ENCODE measurements at places on chromosomes 6 and 20.

- DNase-seq = no peak
Measured at GRCh38 chr20:733861-734260, 34.4 kb downstream of the SLC52A3 start.

DNA sequence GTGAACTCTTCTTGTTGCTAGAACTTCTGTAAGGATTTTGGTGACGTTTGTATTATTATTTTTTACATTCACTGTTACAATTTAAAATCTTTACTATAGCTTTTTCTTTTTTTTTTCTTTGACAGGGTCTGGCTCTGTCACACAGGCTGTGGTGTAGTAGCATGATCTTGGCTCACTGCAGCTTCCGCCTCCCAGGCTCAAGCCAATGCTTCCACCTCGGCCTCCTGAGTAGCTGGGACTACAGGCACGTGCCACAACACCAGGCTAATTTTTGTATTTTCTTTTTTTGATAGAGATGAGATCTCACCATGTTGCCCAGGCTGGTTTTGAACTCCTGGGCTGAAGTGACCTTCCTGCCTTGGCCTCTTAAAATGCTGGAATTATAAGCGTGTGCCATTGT, 21.2 kb downstream of the HECA start:
- DNase-seq = no peak

GRCh38 chr6:169190970-169191369, 62.7 kb downstream of the THBS2 start:
- DNase-seq = no peak

DNA sequence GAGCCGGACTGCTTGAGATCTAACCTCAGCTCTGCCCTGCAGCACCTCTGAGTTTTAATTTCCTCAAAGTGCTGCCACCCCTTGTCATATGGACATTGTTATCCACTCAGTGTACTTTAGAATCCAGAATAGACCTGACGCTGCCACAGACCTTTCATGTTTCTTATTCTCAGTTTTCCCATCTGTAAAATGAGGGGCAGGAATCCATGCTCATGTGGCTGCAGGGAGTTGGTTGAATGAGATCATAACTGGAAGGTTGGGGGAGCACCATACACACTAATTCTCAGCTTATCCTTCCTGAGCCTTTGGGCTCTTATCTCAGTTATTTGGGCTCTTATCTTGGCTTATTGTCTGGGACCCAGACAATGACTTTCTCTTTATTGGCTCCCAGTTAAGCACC, 2.3 kb downstream of the PABPC1L start:
- no peak for DNase-seq

DNA sequence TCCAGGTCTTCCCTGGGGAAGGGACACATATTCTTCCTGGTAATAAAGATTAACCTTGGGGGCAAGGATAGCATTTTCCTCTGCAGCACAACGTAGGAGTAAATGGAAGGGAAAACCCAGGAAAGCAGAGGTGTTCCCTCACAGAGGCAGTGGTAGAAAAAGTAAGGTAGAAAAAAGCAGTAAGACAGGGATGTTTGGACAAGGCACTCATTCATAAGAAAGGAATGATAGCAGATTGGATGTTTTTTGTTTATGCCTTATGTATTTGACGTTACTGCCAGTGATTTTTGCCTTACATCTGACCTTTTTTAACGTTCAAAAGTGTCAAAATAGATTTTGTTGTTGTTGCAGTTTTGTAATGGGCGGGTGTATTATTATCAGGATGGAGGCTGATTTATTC, 395.0 kb downstream of the CDKAL1 start:
- no peak for DNase-seq

GRCh38 chr6:75344021-75344420, 59.4 kb upstream of the TMEM30A start:
- no peak for DNase-seq

DNA sequence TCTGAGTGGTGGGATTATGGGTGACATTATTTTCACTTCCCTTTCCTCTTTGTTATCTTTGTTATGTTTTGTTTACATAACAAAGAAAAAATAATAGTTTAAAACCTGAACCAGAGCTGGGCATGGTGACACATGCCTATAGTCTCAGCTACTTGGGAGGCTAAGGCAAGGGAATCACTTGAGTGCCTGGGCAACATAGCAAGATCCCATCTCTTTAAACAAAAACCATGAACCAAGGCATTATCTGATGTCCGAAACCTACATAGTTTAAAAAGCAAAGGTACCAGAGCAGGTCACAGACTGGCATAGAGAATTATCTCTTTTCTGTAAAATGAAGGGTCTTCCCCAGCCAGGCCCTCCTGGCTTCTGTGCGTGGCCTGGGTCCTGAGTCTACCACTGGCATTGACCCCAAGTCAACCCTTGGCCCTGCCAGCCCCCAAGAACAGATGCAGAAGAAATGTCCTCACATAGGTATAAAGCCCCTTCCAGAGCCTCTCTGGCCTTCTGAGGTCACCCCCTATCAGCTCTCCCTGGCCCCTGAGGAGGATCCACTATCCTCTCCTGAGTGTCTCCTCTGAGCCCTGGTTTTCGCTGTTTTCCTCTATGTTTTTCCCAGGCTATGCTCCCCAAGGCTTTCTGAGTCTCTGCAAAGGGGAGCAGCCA, 81.3 kb downstream of the TRERF1 start:
- no peak for DNase-seq

DNA sequence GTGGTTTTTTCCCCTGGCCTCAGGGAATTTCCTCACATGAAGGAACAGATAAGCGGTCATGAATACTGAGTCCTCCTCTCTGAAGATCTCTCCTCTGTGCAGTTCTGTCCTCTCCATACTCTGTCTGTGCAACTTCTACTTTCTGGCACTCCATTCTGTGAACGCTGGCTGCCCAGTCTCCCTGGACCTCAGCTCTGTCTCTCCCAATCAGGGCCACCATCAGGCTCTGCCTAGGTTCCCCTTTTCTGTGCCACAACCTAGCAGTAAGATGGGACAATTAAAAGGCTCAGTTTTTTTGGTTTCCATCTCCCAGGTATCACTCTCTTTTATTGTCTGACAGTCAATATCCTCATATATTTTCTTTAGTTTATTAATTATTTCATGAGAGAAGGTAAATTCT, 4.8 kb upstream of the ADGB start:
- no peak for DNase-seq

DNA sequence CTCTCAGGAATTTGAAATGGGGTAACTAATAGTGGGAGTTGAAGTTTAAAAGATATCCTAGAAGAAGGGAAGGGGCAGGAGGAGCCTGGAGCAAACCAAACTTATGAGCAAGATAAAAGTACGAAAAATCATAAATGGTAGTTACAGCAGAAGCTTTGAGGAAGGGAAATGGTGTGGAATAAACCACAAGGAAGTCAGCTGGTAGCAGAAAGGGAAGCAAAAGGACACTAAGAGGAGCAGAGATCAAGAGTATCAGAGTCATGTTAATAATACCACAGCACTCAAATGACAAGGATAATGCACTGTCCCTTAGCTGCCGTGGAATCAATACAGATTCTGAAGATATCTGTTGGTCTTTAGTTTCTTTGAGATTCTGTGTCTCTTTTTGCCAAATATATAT, 44.9 kb upstream of the CCDC28A start:
- DNase-seq = no peak

GRCh38 chr6:83470001-83470400, 39.1 kb upstream of the ME1 start:
- DNase-seq = no peak

DNA sequence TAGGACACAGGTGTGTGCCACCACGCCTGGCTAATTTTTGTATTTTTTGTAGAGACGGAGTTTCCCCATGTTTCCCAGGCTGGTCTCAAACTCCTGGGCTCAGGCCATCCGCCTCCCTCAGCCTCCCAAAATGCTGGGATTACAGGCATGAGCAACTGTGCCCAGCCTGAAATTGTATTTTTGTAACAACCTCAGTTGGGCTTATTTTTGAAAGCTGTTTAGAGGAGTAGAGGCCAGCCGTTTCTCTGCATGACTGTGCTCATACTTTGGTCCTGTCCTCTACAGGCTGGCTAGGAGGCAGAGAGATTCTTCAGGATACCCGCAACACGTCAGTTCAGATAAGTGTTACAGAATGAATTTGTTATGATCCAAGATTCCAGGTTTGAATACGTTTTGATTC, 22.1 kb downstream of the CAGE1 start:
- no peak for DNase-seq

DNA sequence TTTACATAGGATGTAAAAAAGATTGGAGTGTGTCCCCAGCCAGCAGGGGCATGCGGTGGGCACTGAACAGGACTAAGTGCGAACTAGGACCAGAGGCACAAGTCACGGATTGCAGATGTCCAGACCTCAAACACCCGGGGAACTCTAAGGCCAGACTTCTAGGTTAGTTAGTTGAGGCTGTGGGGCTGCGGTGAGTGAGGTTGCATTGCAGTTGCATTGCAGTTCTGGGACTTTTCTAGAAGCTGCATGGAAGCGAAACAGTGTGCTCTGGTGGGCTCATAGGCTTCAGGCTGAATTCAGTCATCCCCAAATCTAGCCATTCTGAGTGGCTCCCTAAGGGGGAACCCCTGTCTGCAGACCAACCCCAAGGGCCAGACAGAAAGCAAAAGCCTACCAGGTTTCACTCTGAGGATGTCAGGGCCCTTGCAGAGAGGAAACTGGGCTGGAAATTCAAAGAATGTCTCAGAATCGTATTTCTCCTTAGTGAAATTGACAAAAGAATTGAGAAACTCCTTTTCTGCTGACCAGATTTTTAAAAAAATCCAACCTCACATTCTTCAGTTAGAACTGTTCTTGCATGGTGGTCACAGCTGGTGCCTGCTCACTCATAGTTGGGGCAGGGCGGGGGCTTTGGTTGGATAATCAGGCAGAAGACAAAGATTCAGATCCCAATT, 182.8 kb downstream of the ZDHHC14 start:
- DNase-seq = no peak

GRCh38 chr6:141158740-141159139, 974.0 kb upstream of the GJE1 start:
- DNase-seq = no peak

- no peak for DNase-seq
Measured at GRCh38 chr6:100664274-100665040, 199.7 kb upstream of the SIM1 start.

DNA sequence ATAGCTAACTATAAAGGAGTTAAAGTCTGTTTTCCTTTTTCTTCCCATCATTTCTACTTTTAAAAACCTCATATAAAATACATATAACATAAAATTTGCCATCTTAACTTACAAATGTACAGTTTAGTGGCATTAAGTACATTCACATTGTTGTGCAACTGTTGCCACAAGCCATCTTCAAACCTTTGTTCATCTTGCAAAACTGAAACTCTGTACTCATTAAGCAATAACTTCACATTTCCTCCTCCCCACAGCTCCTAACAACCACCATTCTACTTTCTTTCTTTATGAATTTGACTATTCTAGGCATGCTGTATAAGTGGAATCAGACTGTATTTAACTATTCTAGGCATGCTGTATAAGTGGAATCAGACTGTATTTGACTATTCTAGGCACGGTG, 4.5 kb downstream of the CCDC170 start:
- no peak for DNase-seq

DNA sequence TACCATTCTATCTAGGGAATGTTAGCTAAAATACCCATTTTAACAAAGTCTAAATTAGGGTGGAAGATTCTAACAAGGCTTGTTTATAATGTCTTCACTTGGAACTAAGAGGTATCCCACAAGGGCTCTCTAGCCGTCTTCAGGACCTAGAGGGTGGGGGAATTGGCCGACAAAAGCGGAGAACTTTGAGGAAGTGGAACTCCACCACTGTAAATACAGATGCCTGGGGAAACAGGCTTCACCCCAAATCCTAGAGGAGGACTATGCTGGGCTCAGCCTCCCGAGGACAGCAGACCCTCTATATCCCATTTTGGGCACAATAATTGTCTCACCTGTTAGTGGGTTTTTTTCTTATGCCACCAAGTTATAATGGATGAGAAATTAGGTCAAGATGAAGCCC, 58.0 kb upstream of the TFB1M start:
- DNase-seq = no peak

GRCh38 chr6:32178547-32179440, 589 bp downstream of the RNF5 start:
- no peak for DNase-seq

DNA sequence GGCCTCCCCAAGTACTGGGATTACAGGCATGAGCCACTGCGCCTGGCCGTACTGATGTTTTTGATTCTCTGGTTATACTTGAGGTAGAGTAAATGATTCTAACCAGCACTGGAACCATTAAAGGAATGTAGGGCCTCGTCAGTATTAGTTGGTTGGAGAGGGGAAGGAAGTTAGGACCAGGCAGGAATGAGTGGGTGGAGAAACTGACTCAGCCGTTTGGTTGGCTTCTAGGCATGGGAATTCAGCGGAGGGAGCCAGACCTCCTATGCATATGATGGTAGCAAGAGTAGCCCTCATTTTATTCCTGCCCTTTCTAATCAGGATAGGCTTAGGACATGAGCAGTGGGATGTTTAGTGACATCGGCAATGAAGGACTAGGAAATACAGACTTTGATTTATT, 19.0 kb upstream of the SERINC3 start:
- DNase-seq = no peak

- no peak for DNase-seq
Measured at GRCh38 chr6:62746968-62747367, 460.9 kb upstream of the KHDRBS2 start.

GRCh38 chr20:20491784-20492264, 123.9 kb downstream of the INSM1 start:
- no peak for DNase-seq

DNA sequence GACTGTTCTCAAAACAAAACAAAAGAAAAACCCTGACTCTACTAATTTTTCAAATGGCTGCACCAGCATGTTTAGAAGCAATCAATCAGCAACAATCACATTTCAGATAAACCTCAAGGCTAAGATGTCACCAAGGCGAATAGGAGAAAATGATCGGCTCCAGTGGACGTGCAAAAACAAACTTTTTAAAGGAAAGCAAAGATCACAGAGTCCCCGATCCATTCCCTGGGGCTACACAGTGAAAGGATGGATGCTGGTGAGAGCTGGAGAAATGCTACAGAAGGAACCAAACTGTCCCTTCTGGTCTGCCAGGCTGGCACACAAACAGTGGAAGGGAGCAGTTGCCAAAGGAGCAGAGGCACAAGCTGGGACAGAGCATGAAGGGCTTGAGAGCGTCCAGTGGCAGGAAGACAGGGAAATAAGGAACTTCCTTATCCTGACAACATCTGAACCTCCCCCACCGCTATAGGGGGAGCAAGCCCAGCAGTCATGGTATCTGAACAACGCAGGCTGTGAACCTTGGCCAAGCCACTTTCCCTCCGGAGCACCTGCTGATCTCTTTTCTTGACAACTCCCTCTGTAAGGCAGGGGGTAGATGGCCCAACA, 73.7 kb upstream of the HIVEP1 start:
- no peak for DNase-seq

All from stimulated activated CD4-positive, alpha-beta T cell treated with anti-CD3 and anti-CD28 coated beads, Interleukin-2, amount 100 ng/mL, for 24 hours (primary cell).